ENCODE measurements at places on chromosomes 4 and X.

- no peak for DNase-seq
Observed at GRCh38 chr4:39037941-39038340, 5.7 kb upstream of the TMEM156 start.

- no peak for DNase-seq
Observed at GRCh38 chr4:164755432-164755831, 1.5 kb downstream of the SMIM31 start.

DNA sequence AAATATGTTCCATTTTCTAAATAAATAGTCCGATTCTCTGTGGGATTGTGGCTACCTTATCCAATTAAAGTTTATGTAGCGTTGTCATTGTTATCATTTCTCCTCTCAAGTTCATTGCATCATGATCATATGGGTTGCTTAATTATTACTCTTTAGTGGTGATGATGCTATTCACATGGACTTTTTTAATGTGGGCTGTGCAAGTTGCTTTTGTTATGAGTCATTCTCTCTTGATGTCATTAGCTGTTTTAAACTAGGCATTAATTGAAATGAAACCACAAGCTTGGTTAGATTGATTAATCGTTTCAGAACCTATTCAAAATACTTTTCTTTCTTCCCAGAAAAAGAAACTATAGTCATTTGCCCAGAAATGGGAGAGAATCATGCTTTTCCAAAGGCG is 38.2 kb downstream of the NHS start:
- DNase-seq = no peak

DNA sequence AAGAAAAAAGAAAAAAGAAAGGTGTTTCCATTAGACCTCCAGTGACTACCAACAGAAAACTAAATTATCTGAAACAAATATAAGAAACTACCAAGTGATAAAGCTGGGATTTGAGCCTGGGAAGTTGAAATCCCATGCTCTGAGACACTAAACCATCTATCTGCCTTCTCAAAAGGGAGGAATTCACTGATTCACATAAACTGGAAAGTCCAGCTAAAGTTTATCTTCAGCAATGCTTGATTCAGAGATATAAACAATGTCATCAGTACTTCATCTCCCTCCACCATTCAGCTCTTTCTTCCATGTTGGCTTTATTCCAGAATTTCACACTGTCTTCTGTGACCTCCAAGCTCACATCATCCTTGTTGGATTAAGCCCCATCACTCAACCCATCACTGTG is 96.3 kb downstream of the IQCM start:
- no peak for DNase-seq

DNA sequence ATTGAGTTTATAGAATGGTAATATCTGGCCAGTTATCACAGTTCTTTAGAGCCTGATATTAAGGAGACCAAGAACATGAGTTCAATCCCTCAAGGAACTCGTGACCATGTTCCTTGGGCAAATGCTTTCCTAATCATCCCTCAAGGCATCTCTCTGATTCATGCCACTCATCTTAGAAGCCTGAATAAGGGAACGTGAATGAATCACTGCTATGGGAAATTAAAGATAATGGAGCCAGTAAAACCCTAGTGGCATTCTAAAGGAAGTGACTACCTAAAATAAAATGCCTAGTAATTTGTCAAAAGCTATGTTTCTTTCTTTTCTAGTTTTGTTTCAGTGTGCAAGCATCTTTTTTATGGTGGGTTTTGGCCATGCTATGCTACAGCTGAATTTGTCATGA is 1161.3 kb downstream of the C4orf33 start:
- no peak for DNase-seq

GRCh38 chr4:113531572-113531971 is 230.0 kb downstream of the CAMK2D start:
- no peak for DNase-seq

DNA sequence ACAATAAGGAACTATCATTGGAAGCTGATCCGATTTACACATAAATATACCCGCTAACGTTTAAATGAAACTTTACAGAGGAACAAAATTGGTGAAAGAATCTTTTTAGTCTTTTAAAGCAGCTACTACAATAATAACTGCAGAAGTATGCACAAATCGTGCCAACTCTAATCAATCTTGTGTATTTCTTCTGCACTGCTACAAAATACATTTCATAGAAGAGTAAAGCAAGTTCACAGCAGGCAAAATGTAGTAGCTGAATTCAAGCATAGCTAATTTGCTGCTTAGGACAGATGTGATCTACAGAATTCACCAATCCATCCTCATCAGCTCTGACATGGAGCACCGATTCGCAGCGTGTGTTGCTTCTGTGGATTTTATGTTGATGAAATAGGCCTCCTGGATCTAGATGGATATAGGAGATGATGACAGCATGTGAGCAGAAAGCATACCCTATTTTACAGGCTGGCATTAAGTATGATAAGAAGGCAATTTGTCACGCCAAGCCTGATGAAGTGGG is 367.3 kb upstream of the FGF13 start:
- no peak for DNase-seq

DNA sequence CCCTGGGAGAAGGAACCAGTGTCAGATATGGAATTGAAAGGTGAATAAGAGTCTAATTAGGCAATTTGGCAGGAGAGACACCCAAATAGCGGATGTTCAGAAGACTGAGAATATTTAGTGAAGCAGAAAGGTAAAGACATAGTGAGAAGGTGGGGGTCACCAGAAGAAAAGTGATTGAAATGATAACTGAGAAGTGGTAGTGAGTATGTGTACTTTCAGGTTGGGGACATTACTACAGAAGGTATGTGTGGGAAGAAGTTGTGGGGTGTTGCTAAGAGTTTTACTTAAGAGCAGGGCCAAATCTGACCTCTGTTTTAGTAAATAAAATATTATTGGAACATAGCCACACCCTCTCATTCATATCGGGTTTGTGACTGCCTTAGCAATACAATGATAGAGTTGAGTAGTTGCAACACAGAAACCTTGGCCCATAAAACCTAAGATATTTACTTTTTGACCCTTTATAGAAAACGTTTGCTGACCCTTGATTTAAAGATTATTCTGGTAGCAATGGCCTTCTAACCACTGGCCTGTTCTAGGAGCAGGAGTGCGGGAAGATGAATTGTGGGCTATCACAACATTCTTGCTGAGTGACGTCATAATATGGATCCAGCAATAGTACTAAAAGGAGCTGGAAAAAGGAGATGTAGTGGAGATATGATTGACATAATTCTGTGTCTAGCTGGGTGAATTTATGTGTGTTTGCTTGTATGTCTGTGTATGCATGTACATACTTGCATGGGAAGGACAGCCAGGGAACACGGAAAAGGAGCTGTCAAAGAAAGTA is 115.3 kb downstream of the HS3ST1 start:
- no peak for DNase-seq

DNA sequence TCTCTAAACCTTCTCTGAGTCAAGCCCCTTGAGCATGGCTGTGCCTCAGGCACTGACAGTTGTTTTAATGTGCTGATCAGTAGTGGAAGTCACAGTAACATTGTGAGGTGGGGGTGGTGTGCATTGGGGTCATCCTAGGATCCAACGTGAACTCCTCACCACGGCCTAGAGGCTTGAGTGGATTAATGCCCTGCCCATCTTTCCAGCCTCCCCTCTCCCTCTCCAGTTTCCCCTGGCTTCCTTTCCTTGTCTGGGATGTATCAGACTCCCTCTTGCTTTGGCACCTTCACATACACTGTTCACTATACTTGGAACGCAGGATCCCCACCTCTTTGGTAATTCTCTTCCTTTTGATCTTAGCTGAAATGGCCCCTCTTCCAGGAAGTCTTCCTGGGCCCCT is 13.3 kb upstream of the PJA1 start:
- DNase-seq = no peak

DNA sequence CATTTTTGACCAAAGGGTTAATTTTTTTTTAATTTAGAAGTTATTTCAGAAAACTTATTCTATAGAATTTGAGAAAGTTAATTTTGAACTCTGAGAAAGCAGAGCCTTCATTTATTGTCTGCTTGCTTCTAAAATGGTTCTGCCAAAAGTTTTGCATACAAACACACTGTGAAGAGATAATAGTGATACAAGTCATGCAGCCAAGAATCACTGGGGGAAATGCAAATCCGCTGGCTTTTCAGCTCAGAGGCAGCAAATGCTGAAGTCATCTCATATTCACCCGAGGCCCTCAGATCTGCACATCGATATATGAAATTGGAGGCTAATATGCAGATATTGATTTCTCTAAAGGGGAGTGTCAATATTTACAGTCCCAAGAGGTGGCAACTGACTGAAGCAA is 186.2 kb downstream of the KIT start:
- no peak for DNase-seq

GRCh38 chr4:74309223-74309622 is 953 bp downstream of the EPGN start:
- no peak for DNase-seq

- no peak for DNase-seq
Observed at GRCh38 chrX:74080165-74080564, 223.8 kb upstream of the ZCCHC13 start.

DNA sequence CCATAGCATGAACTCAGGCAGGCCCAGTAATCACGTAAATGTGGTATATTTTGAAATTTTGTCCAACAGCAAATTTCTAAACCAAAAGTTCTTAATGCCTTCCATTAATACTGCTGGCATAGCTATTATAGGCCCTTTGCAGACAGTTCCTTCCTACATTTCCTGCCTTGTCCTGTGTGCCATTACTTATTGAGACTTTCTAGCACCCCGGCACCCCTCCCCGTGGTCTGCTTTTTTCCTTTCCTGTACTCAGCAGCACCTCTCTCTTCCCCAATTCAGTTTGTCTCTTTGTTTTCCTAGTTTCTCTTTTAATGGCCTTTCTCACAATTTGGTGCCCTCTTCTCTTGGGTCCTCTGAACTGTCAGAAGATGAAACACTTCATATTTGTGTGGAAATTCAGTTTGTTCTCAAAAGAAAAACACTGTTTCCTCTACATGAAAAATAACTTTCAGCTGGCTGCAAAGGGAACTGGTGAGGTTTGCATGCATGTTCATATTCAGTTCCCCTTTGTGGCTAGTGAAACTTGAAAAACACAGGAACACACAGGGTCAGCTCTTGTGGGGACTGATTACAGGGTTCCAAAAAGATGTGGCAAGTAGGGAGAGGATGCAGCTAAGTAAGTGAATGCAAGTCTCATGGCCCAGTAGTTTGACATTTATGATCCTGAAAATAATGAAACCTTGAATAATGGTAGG is 17.1 kb downstream of the GPR34 start:
- no peak for DNase-seq

GRCh38 chr4:185341377-185341776 is 54.3 kb downstream of the LRP2BP start:
- DNase-seq = no peak

DNA sequence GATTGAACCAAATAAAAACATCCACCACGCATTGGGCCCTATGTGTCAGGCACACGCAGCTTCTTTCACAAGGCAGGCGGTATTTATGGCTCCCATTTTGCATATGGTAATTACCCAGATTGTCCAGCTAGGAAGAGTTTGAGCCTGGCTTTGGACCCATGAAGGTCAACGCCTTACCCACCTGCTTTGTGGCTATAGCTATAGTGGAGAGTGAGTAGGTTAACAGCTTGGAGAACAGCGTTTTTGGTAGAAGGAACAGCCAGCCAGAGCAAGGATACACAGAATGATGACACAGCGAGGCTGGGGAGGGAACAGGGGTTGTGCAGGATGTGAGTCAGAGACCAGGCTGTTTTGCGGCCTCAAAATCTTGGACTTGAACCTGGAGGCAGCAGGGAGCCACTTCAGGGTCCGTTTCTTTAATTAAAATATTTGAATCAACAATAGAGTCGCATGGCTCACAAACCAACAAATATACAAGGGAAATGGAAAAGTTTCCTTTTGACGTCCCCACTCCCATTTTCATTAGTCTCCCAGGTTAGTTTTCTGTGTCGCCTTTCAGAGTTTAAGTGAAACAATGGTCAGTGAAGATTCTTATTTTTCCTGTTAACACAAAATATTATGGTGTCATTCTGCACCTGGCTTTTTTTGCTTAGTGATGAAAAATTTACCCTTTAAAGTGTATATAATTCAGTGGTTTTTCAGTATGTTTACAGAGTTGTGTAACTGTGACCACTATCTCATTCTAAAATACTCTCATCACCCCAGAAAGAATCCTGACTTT is 118.2 kb upstream of the STX18 start:
- no peak for DNase-seq

- DNase-seq = no peak
Observed at GRCh38 chr4:38306482-38307071, 346.4 kb downstream of the PTTG2 start.

DNA sequence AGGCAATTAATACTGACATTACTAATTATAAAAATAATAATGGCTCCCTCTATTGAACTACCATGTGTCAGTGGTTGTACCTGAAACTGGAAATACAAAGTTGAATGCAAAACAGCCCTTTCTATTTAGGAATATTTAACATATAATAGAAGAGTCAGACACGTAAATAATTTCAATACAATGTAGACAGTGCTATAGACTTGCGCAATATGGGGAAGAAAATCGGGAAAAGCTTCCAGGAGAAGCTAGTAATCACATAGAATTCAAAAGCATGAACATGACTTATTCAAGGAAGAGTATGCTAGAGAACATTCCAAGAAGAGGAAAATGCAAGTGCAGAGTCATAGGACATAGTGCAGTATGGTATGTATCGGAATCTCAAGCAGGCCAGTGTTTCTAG is 408.9 kb upstream of the FTHL17 start:
- DNase-seq = no peak

DNA sequence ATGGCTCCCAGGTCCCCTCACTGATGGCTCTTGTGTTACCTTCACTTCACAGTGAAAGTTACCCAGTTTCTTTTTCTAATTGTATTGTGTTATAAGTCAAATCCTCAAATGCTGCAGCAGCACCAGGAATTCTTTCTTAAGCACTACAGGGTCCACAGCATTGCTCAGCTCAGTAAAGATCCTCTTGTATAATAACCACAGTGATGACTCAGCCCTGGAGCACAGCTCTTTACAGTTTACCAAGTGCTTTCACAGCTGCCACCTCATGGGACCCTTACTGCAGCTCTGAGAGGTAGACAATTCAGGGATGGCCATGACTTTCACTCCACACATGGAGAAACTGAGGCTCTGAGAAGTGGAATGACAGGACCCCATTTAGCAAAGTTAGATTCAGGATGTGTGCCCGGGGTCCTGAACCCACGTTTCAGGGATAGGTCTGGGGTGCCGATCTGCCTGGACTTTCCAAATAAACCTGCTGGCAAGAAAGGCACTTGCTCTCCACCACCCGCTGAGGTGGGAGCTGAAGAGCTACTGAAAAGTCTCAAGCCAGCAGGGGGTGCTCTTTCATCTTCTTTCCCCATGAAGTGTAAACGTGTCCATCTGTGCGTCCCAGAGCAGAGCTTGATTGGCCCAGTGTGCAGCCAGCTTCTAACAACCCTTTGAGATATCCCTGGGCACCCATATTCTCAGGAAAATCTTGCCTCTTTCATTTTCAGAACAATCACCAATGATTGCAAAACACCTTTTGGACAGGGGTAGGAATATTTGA is 35.7 kb upstream of the GABRQ start:
- no peak for DNase-seq

GRCh38 chrX:129139837-129140598 is 383.3 kb downstream of the SMARCA1 start:
- DNase-seq = no peak

DNA sequence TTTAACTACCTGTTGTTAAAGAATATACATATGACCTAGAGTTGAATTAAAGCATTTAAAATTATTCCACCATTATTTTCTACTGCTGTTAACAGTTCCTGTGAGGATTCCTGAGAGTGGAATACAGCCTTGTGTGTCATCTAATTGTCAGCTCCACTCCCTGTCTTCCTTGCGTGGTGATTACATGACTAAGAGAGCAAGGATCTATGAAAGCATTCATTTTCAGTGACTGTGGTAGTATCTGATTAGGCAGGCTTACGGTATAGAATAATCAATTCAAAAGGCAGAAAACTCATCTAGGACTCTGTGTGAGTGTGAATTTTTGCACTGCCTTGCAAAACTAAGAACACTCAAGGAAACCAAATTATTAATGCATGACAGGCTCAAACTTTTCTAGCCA is 577.8 kb downstream of the SH3BGRL start:
- DNase-seq = no peak
